Stimulated activated CD4-positive, alpha-beta T cell treated with anti-CD3 and anti-CD28 coated beads, Interleukin-12 subunit alpha, Interleukin-12 subunit beta, amount 100 ng/mL, for 48 hours (primary cell): ENCODE measurements at places on chromosomes 12 and 14.
A peak's percentile ranks its signal among the peaks of the same experiment; 100 is the strongest.

- DNase-seq = no peak
Observed at GRCh38 chr14:54169254-54169924, 212.8 kb upstream of the BMP4 start.

DNA sequence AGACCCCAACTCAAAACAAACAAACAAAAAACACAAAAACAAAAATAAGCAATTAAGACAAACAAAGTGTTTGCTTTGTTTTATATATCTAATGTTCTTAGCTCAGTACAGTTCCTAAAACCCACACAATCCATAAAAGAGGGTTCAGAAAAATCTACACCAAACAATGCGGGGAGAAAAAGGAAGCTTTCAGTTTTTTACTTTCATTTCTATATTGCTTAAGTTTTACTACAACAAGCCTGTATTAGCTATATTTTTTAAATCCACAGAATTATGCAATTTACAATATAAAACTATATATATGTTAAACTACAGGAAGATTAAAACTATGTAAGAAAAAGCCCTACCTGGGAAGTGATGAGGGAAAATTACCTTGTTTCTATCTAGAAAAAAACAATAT is 41.4 kb downstream of the CLIP1 start:
- no peak for DNase-seq

DNA sequence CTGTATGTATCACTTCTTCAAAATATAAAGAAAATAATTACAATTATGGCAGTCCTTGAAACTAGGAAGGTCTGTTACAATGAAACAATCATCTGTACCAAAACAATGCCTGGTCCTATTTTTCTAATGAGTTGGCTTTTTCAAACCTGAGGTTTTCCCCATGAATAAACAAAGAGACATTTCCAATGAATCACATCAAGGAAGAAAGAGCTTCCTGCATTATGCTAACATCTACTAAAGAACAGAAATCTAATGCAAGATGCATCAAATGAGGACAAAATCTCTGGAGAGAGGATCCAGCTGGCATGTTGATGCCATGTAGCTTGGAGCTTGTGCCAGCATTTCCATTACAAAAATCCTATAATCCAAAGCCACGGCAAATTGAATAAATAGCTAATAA is 29.3 kb downstream of the NIN start:
- DNase-seq = no peak

- no peak for DNase-seq
Observed at GRCh38 chr12:12018454-12018853, 52.3 kb upstream of the BCL2L14 start.

DNA sequence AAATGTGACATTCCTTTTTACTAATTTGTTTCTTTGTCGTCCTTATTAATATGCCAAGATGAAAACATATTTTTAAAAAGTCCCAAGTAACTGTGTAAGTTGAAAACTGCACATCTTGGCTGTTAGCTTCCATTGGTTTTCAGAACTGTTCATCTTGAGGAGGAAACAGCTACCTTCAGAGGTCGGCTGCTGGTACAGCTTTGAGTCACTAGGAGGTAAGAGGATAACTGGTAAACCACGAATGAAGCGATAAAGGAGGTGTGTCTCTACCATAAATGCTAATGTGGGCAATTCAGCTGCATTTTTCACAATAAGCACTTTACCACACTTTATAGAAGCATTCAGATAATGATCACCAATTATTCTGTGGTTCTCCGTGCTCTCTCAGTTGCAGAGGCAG is 137.5 kb upstream of the KRAS start:
- peak; percentile 22 for DNase-seq

- no peak for DNase-seq
Observed at GRCh38 chr12:61037792-61038191, 1222.4 kb upstream of the USP15 start.
